A549 treated with ZK216348 at 1 μM for 4 hours (cell line): ENCODE measurements at places on chromosomes 12 and 14. TPM values are rescaled to one million over a fixed set of nuclear protein-coding genes. Genes with fewer than 3 reads are reported as not detected.

The MAP1LC3B2 gene
- total RNA-seq = 0.91 to 1.7 TPM (median 1.1 TPM) in 5 replicates

The LPAR5 gene
- 0.42 to 1.1 TPM (median 0.76 TPM) in 5 replicates for total RNA-seq

The CCDC77 gene
- total RNA-seq = 12.9 to 15.3 TPM (median 13.1 TPM) in 5 replicates

The VWF gene
- 0.24 to 0.40 TPM (median 0.26 TPM) in 5 replicates for total RNA-seq

The CAPZA3 gene
- total RNA-seq = not detected in 5 replicates

The PLCZ1 gene
- not detected in 5 replicates for total RNA-seq

The KRT80 gene
- total RNA-seq = 37.5 to 66.0 TPM (median 57.9 TPM) in 5 replicates

The TARBP2 gene
- 35.6 to 63.5 TPM (median 55.9 TPM) in 5 replicates for total RNA-seq

The KRT79 gene
- 0.09 TPM in 1 of 5 replicates, not detected in the others for total RNA-seq

The SYNDIG1L gene
- not detected in 5 replicates for total RNA-seq

The NPAS3 gene
- total RNA-seq = not detected in 5 replicates

The MGAT4C gene
- total RNA-seq = not detected in 5 replicates

The MYF5 gene
- not detected in 5 replicates for total RNA-seq

The OR6C2 gene
- not detected in 5 replicates for total RNA-seq

The FERMT2 gene
- 31.7 to 54.9 TPM (median 44.3 TPM) in 5 replicates for total RNA-seq

The ZNF410 gene
- total RNA-seq = 42.3 to 57.3 TPM (median 44.2 TPM) in 5 replicates

The MYH7 gene
- not detected in 5 replicates for total RNA-seq

The CATSPERB gene
- total RNA-seq = not detected in 5 replicates

The ENDOU gene
- total RNA-seq = 0.18 TPM in 1 of 5 replicates, not detected in the others

The KCNC2 gene
- total RNA-seq = not detected in 5 replicates

The CD4 gene
- not detected in 5 replicates for total RNA-seq

The C1QL4 gene
- total RNA-seq = 3.8 to 7.6 TPM (median 6.4 TPM) in 5 replicates

The PLA2G1B gene
- total RNA-seq = not detected in 5 replicates

The C12orf42 gene
- 0.26 TPM in 1 of 5 replicates, not detected in the others for total RNA-seq

The ADAMTS20 gene
- not detected in 5 replicates for total RNA-seq

The FOXG1 gene
- total RNA-seq = 0.11 to 0.27 TPM (median 0.12 TPM) in 5 replicates

The ACVRL1 gene
- 0.05 TPM in 1 of 5 replicates, not detected in the others for total RNA-seq

The C1S gene
- 38.6 to 58.9 TPM (median 42.6 TPM) in 5 replicates for total RNA-seq

The C3AR1 gene
- not detected in 5 replicates for total RNA-seq

The PLEKHH1 gene
- 3.3 to 5.4 TPM (median 3.7 TPM) in 5 replicates for total RNA-seq

The TRIM9 gene
- total RNA-seq = 8.7 to 14.2 TPM (median 11.2 TPM) in 5 replicates

The LHX5 gene
- not detected in 5 replicates for total RNA-seq

The PMEL gene
- 0.38 to 1.3 TPM (median 0.74 TPM) in 5 replicates for total RNA-seq

The ACRBP gene
- total RNA-seq = 0.29 to 0.48 TPM (median 0.38 TPM) in 4 of 5 replicates, not detected in the other

The SDSL gene
- total RNA-seq = 17.6 to 33.8 TPM (median 26.2 TPM) in 5 replicates

The PARPBP gene
- 13.7 to 23.6 TPM (median 21.6 TPM) in 5 replicates for total RNA-seq

The DNAI7 gene
- total RNA-seq = 0.16 to 0.22 TPM (median 0.18 TPM) in 4 of 5 replicates, not detected in the other

The AEBP2 gene
- total RNA-seq = 20.2 to 31.3 TPM (median 22.3 TPM) in 5 replicates

The TMEM179 gene
- total RNA-seq = 0.21 to 0.54 TPM (median 0.36 TPM) in 4 of 5 replicates, not detected in the other

The PLEKHD1 gene
- 0.05 TPM in 2 of 5 replicates, not detected in the others for total RNA-seq

The ACOT6 gene
- not detected in 5 replicates for total RNA-seq

The ESR2 gene
- total RNA-seq = 0.06 to 0.08 TPM in 2 of 5 replicates, not detected in the others

The LRRC43 gene
- 0.16 TPM in 1 of 5 replicates, not detected in the others for total RNA-seq

The GNS gene
- total RNA-seq = 42.4 to 60.5 TPM (median 51.5 TPM) in 5 replicates

The TTC7B gene
- total RNA-seq = 12.9 to 23.5 TPM (median 19.9 TPM) in 5 replicates

The CLMN gene
- 4.2 to 6.5 TPM (median 4.3 TPM) in 5 replicates for total RNA-seq

The GLIPR1 gene
- total RNA-seq = 23.6 to 31.6 TPM (median 30.9 TPM) in 5 replicates
